ENCODE measurements at places on chromosomes 12 and 14.

DNA sequence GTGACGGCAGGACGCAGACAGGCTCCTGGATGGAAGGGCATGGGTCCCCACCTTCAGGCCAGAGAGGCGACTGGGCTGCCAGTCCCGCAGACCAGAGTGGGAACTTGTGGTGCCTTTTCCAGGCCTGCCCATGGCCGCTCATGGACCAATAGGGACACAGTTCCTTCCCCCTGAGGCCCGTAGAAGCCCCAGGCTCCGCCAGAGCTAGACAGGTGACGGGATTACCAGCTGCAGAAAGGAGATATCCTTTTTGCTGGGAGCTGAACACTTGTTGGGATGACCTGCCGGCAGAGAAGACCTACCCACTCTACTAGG is 73.6 kb upstream of the RASSF8 start:
- no peak for DNase-seq

DNA sequence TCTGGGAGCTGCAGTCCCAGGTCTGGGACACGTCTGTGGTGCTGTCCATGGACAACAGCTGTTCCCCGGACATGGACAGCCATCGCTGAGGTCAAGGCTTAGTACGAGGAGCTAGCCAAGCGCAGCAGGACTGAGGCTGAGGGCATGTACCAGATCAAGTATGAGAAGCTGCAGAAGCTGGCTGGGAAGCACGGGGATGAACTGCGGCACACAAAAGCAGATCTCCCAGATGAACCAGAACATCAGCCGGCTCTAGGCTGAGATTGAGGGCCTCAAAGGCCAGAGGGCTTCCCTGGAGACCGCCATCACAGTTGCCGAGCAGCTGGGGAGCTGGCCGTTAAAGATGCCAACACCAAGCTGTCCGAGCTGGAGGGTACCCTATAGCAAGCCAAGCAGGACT is 375.3 kb downstream of the SEC23A start:
- DNase-seq: no peak

GRCh38 chr12:66352197-66352596 is 49.9 kb downstream of the HELB start:
- no peak for DNase-seq

DNA sequence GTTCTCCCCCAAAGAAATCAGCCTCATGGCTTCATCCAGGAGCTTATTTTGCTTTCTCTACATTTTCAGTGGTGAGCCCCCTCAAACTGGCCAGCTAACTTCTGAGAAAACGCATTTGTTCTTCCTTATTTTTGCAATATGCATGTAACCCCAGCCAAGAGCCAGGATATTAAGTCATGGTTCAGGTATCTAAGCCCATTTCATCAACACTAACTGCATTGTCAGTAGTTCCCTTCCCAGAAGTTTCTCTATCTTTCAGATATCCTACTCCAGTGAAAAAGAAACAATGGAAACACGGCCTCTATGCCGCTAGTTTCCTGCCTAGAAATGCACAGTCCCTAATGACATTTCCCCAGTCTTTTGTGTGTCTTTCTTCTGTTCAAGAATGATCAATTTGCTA is 102.8 kb upstream of the RASSF8 start:
- DNase-seq: no peak

DNA sequence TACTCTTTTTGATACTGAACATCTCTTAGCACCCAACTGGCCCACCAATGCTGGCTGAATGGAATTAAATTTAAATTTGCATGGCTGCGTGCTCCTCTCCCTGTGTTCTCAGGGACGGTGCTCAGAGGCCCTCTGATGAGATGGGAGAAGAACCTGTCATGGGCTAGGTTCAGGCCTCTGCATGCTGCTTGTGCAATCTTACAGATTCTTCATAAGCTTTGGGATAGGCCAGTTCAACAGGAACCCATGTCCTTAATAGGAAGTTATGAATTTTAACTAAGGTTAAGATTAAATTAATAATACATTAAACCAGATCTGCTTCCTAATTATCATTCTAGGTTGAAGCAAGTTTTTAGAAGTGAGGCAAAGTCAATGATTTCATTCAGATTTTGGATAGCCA is 119.7 kb upstream of the LRIG3 start:
- no peak for DNase-seq

- DNase-seq: no peak
Observed at GRCh38 chr12:12008232-12008850, 62.4 kb upstream of the BCL2L14 start.

DNA sequence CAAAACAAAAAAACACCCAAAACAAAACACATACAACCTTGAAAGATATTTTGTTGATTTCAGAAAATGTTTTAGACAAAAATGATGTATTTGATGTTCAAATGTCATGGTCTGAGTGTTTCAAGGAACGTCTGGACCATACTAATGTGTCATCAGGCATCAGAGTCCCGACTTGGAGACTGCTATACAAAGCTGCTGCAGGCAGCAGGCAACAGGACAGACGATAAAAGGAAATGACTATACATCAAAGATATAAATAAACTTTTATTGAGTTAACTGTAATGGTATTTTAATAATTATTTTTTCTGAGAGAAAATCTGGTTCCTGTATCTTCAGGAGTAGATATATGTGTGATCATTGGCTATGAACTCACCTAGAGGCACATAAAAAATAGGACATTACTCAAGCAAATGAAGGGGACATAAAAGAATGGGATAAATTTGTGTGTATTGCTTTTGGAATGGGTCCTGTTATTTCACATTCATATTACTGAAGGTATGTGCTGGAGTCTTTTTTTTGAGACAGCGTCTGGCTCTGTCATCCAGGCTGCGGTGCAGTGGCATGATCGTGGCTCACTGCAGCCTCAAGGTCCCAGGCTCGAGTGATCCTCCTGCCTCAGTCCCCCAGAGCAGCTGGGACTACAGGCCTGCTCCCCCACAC is 87.3 kb upstream of the HECTD1 start:
- DNase-seq: no peak

DNA sequence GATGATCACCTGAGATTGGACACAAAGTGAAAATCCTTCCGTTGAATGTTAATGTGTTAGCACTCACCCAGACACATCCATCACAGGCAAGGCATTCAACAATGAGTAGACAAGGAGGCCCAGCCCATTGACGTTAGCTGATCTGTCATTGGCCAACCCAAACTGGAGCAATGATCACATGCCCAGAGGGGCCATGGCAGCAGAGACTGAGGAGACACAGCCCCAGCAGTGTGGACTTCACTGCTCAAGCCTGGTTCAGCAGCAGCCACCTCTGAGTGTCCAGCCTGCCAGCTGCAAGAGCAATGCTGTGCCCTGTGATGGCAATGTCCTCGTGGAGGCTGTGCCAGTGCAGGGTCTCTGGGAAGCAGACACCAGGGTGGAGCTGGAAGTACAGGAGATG is 622.2 kb downstream of the AACS start:
- DNase-seq: no peak

- DNase-seq: no peak
Observed at GRCh38 chr14:35213869-35214387, 78.3 kb upstream of the PSMA6 start.

DNA sequence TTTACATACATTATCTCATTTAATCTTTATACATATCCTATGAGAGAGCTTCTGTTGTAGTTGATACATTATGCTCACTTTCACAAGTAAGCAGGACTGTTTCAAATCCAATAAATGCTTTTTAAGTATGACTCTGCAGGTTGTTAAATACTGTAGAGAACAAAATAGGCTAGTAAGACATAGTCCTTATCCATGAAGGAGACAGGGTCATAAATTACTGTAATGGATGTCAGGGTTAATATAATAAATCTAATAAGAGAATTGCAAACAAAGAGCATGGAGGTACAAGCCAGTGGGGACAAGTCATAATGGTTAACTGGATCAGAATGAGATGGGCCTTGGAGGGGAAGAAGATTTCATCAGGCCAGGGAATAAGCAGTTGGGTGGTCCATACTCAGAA is 303.8 kb upstream of the RGS6 start:
- no peak for DNase-seq

DNA sequence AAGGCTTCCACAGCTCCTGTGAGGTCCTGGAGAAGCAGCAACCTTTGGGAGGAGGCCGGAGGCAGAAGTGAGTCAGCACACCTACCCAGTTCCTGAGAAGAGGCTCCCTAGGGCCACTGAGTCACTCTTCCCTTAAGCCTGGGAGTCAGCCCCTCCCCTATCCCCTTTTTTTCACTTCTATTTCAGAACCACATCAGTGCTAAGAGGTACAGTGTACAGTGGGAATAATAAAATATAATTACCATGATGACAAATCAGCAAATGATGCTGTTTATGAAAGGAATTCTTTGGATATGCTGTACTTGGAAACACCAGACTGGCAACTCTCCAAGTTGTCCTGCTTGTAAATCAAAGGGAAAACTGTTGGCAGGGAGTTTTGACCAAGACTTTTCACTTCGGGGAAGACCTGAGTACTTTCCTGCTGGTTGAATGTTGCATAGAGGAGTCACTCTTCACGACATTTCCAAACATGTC is 7.8 kb upstream of the TBPL2 start:
- DNase-seq: no peak

DNA sequence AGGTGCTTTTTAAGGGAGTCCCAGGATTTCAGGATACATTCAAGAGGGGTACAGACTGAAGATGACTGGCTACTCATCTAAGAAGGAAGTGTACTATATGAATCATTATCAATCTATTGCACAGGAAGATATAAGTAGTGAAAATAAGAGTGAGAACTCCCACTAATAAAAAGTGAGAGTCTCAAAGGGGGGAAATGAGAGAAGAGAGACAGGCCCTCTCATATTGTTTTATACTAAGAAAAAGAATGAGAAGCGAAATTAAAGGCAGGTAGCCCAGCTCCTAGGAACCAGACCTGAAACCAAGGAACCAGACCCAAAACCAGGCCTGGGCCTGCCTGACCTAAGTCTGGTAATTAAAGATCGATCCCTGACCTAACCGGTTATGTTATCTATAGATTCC is 54.6 kb downstream of the TESPA1 start:
- no peak for DNase-seq

DNA sequence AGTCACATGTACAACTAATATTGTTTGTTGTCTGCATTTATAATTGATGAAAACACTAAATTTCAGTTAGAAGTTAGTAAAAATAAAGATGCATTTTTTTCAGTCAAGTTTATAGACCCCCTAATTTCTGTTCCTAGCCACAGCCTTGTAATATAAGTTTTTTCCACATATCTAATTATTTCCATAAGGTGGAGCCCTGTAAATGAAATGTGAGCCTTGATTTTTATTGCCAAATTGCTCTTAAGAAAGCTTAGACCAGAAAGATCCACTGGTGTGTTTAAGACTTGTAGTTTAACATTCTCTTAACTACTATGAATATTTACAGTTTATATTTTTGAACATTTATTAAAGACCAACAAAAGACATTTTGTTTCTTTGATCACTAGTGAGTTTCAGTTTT is 322.1 kb upstream of the RGS6 start:
- DNase-seq: no peak

GRCh38 chr14:71141701-71142374 is 234.6 kb downstream of the PCNX1 start:
- no peak for DNase-seq

DNA sequence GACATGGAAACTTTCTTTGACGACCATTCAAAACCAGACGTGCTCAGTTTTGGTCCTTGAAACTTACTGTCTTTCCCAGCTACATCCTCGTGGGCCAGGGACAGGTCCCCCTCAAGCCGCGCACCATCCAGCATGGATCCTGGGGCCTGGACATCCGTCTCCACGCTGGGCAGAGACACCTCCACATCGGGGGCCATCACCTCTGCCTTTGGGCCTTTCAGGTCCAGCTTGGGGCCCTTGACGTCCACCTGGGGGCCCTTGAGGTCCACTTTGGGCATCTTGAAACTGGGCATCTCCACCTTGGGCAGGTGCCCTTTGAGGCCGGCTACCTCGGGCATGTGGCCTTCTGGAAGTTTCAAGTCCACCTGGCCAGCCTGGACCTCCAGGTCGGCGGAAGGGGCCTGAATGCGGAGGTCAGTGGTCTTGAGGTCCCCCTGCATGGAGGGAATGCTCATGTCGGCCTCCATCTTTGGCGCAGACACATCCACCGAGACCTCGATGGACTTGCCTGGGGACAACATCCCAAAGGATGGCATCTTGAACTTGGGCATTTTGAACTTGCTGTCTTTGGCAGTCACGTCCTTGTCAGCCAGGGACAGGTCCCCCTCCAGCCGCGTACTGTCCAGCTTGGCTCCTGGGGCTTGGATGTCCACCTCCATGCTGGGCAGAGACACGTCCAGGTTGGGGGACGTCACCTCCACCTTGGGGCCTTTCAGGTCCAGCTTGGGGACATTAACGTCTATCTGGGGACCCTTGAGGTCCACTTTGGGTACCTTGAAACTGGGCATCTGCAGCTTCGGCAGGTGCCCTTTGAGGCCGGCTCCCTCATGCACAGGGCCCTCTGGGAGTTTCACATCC is 17.1 kb downstream of the PLD4 start:
- DNase-seq: no peak

DNA sequence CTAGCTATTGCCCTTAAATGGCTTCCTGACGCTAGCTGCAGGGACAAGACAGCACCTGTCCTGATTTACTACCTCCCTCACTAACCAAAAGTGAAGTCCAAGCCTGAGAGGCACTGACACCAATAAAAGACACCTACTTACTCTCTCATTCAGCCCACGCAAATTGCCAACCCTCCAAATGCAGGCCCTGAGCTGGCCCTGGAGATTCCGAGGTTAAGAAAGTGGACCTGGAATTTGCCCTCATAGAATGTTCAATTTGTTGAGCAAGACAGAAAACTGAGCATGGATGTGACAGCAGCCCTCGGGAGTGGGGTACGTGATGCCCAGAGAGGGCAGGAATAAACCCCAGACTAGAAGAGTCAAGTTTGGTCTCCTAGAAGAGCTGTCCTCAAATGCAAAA is 16.4 kb downstream of the SERPINA3 start:
- no peak for DNase-seq

GRCh38 chr14:23435543-23436326 is at the start of gene MYH7:
Gene MYH7, minus strand, starts transcription at chr14:23435660. Its CDS starts 1,928 bp downstream, at chr14:23433732.
- no peak for DNase-seq

- DNase-seq: no peak
Observed at GRCh38 chr14:69614592-69614991, 3.2 kb downstream of the SUSD6 start.

- no peak for DNase-seq
Observed at GRCh38 chr12:94811611-94812010, 161.3 kb upstream of the TMCC3 start.

DNA sequence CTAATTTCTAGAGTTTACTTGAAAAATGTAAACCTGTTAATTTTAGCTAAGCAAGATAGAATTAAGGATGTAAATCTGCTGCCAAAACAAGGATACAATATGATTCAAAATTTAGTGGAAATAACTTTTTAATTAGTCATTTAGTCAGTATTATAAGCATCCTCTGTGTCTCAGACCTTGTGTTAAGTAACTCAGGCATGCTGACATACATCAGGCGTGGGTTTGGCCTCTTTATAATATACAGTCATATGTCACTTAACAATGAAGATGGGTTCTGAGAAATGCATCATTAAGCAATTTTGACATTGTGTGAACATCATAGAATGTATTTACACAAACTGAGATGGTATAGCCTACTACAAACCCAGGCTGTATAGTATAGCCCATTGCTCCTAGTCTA is 386.9 kb downstream of the ZFP36L1 start:
- DNase-seq: no peak
